ENCODE measurements at places on chromosomes 11 and 22. TPM values are rescaled to one million over a fixed set of nuclear protein-coding genes. Genes with fewer than 3 reads are reported as not detected.

DNA sequence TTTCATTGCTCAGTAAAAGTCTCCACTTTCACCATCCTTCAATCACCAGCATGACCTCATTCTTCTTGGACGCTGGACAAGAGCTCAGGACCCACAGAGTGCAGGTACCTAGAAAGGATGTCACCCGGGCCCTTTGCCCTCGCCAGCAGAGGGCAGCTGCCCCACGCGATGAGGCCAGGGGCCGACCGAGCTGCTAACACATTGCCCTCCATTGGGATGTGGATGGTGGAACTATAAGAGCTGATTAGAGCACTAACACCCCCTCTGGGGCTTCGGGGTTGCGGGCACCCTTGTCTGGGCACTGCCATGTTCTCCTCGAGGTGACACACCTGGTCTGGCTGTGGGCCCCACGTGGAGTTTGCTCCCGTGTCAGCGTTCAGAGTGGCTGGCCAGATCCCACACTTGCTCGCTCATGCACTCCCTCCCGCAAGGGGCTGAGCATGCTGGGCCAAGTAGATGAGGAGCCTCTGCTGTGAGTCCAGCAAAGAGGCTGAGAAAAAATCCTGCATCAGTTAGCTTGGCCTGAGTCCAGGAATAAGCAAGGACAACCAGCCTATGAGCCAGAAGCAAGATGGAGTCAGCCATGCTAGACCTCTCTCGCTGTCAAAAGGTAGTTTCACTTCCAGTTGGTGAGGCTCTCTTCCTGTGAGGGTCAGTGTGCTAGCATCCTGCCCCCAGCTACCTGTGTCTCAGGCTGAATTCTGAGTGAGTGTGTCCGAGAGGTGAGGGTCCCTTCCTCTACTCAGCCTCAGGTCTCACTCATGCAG is 9.8 kb downstream of the KRTAP5-6 start:
- no peaks in the 10 kb centered on the region for H3K36me3 ChIP-seq
- DNase-seq: peak; percentile 51
- H3K4me3 ChIP-seq: no peak overlapping the region
- no peaks in the 10 kb centered on the region for H3K27me3 ChIP-seq
- peaks cover 14% of the 10 kb centered on the region for H3K4me1 ChIP-seq
- H3K27ac ChIP-seq: no peak overlapping the region

DNA sequence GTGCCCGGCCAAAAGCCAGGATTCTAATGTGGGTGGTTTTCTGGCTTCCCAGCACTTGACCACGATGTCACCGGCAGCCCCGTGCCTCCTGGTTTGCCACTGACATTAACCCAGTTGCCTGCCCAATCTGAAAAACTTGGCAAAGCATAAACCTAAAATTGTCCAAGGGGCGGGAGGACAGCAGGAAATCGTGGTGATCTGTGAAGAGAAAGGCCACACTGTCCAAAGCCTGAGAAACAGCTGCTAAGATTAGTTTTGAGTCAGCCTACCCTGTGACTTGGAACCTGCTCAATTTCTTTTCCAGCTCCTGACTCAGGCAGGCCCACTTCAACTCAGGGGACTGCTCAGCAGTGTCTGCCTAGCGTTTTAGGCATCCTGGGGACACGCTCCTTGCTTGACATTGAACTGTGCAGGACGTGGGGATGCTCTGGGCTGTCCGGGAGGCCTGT is 8.2 kb upstream of the F2 start:
- no peak overlapping the region for H3K27ac ChIP-seq
- H3K4me1 ChIP-seq: no peaks in the 10 kb centered on the region
- DNase-seq: no peak
- H3K36me3 ChIP-seq: peaks cover 8% of the 10 kb centered on the region
- H3K27me3 ChIP-seq: no peaks in the 10 kb centered on the region

CRACR2B gene
- total RNA-seq: 0.50 TPM

GRCh38 chr11:235997-236773 is at the start of gene SIRT3:
TSS of gene SIRT3 (minus strand) at chr11:236342. CDS start at chr11:236328, 14 bp downstream.
- DNase-seq: peak; percentile 86
- H3K36me3 ChIP-seq: peaks cover 21% of the 10 kb centered on the region
- no peaks in the 10 kb centered on the region for H3K27me3 ChIP-seq
- H3K27ac ChIP-seq: peak within 1 kb of the TSS; percentile 99

- H3K4me3 ChIP-seq: peak overlapping the region; percentile 64
- no peaks in the 10 kb centered on the region for H3K27me3 ChIP-seq
- peaks cover 6% of the 10 kb centered on the region for H3K36me3 ChIP-seq
Measured at GRCh38 chr22:40728731-40729189, 49.5 kb downstream of the MCHR1 start.

- H3K4me3 ChIP-seq: no peak overlapping the region
- H3K27me3 ChIP-seq: no peaks in the 10 kb centered on the region
- no peaks in the 10 kb centered on the region for H3K4me1 ChIP-seq
- H3K27ac ChIP-seq: no peak overlapping the region
- DNase-seq: no peak
- no peaks in the 10 kb centered on the region for H3K36me3 ChIP-seq
Measured at GRCh38 chr11:84899740-84900139, 727.4 kb downstream of the DLG2 start.
